ENCODE measurements at places on chromosomes 1 and 21. TPM values are rescaled to one million over a fixed set of nuclear protein-coding genes. Genes with fewer than 3 reads are reported as not detected.

DNA sequence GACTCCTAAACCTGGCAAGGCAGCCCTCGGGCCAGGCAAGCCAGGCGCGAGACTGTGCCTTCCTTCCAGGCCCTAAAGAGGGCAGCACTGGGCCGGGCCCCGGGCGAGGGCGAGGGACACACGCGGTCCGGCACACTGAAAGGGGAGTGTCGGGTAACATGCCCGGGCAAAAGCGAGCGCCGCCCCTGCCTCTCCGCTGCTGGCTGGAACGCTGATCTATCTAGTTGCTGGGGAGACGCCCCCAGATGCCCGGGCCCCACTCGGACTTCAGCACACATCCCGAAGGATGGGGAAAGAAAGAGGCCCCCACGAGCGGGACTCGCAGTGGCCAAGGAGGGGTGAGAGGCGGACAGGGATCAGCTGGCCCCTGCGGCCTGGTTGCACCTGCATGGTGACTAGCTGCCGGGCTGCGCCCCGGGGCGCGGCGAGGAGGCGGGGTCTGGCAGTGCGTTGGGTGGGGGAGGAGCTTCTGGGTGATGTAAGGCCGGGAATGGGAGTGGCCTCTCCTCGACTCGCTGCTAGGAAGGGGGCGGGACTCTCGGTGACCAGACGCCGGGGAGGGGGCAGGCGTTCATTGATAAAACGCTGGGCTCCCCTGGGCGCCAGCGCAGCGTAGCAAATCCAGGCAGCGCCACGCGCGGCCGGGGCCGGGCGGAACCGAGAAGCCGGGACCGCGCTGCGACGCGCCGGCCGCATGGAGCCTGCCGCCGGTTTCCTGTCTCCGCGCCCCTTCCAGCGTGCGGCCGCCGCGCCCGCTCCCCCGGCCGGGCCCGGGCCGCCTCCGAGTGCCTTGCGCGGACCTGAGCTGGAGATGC is at the start of gene PLK3:
Gene PLK3, plus strand, starts transcription at position 608 of the 815 bp plus-strand sequence. Its CDS starts 87 bp downstream, at position 695.
- peak; percentile 98 for DNase-seq

DNA sequence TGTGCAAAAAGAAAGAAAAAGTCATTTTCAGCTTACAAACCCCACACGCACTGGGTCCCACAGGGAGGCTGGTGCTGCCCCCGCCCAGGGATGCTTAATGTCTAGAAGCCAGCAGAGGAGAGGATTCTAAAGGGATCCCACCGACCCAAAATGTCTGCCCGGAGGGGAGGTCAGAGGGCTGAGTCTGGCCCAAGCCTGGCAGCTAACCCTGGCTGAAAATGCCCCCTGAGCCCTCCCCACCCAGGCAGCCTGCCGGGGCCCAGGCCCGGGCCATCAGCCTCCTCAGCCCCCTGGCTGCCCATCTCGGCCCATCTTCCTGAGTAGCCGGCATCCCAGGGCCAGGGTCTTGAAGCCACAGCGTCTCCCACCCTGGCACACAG is 33.5 kb downstream of the ACOT7 start:
- DNase-seq: peak; percentile 37

CD164L2 gene
- 0.06 TPM for polyA plus RNA-seq

DNA sequence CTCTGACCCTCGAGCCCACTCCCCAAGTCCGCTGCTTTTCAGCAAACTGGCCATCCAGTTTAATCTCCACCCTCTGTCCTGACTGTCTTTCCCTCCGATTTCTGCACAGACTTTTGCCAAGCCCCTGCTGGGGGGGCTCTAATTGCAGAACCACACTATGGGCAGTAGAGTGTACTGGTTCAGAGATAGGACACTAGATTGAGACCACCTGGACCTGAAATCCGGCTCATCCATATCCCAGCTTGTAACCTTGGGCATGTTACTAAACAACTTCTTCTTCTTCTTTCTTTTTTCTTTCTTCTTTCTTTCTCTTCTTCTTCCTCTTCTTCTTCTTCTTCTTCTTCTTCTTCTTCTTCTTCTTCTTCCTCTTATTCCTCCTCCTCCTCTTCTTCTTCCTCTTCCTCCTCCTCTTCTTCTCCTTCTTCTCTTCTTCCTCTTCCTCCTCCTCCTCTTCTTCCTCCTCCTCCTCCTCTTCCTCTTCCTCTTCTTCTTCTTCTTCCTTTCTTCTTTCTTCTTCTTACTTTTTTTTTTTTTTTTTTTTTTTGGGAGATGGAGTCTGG is 7.7 kb downstream of the LRRC71 start:
- no peak for DNase-seq

KCNN3 gene
- 6.1 TPM for polyA plus RNA-seq

DNA sequence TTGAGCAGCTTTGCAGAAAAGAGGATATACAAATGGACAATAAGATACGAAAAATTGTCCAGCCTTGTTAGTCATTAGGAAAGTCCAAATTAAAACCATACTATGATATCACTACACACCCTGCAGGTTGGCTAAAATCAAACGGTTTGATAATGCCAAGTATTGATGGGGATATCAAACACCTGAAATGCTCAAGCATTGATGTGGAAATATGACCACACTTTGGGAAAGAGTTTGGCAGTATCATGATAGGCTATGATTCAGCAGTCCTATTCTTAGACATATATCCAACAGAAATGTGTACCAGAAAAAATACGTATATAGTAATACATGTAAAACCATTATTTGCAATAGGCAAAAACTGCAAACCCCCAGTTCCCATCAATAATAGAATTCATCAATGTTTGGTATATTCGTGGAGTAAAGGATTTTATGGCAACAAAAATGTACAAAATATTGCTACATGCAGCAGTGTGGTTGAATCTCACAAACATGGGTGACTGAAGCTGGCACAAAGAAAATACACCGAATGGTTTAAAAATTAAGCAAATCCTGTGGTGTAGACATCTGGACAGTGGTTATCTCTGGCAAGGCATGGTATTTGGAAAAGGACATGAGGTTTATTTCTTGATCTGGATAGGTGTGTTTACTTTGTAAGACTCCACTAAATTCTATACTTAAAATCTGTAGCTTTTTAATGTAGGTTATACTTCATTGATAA is 243.2 kb downstream of the FGGY start:
- DNase-seq: no peak

DNA sequence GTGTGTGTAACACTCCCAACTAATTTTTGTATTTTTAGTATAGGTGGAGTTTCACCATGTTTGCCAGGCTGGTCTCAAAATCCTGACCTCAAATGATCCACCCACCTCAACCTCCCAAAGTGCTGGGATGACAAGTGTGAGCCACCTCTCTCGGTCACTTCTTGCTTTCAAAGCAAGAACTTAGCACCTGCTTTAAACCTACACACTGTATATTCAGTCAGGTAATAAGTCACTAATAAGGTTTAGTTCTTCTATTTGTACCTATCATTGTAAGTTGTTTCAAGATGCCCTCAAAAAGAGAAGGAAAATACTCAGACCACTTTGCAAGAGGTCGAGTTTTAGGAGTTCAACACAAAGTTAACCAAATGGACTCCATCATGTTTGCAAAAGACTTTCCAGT is 431.3 kb downstream of the MRPL39 start:
- no peak for DNase-seq

DNA sequence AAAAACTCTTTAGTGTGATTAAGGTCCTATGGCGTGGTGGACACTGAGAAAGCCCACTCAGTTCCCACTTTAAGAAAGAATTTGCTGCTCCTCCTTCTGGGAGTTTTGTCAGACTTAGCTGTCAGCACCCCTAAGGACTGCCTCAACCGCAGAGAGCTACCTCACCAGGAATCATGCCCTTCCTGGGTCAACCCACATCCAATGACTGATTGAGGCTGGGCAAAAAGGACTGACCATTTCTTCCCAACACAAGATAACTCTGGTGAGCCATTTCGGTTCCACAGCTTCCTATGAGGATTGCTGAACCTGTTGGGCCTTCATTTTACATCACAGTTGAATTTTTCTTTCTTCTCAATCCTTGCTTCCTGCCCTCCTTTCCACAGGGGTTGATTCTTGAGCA is 197.9 kb downstream of the NCAM2 start:
- DNase-seq: no peak

EDN2 gene
- polyA plus RNA-seq: not detected

- no peak for DNase-seq
Measured at GRCh38 chr1:213457186-213457585, 406.1 kb downstream of the RPS6KC1 start.

DNA sequence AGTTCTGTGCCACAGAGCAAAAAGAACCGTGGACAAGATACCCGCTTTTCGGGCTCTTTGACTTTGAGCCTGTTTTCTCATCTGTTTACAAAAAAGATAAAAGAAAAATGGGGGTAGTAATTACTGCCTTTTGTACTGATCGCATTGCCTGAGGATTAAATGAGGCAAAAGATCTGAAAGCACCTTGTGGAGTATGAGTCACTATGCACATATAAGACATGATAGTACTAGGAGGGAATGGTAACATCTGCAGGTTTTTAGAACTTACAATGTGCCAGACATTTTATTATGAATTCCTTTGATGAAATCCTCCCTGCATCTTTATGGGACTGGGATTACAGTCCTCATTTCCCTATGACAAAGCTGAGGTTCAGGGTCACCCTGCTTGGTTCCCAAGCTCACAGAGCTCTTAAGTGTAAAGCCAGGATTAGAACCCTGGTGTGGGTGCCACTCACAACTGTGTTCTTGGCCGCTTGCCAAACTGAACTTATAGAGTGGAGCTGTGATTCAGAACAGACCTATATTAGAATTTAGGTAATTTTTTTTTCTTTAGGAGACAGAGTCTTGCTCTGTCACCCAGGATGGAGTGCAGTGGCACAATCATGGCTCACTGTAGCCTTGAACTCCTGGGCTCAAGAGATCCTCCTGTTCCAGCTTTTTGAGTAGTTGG is 1.8 kb downstream of the DISC1 start:
- DNase-seq: peak; percentile 49

- DNase-seq: no peak
Measured at GRCh38 chr1:93180723-93181613, at the start of gene CCDC18. Gene CCDC18 (plus strand): TSS chr1:93180724. CDS start chr1:93183362, 2,638 bp downstream.

DNA sequence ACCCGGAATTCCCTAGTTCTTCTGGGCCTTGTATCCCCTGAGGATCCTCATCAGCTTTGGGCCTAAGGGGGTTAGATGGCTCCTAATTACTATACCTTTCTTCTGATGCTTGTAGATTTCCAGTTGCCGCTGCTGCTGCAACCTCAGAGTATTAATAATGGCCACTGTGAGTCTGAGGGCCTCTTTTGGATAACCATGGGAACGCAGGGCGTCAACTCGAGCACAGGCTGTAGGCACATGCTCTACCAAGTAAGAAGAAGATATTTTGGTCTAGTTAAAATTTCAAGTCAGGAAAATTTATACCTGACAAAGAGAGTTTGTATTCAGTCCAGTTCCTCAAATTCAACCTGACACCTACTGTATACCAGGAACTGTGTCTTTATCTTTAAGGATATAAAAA is 28.2 kb downstream of the UROD start:
- DNase-seq: no peak

DNA sequence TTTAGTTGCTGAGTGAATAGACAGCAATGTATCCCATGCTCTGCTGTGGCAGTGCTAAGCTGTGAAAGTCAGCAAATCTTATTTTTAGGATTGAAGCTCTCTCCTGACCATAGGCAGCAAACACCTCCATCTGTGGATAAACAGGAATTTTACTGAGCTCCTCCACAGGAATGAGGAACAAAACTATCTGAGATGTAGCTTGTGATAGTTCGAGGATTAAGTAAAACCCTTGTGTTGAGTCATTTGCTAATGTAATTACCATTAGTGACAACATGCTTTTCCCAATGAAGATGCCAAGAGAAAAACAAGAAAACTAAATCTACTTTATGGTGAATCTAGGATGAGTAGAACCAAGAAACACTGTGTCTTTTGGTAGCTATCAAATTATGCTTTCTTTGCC is 122.7 kb downstream of the CLEC20A start:
- DNase-seq: no peak

DNA sequence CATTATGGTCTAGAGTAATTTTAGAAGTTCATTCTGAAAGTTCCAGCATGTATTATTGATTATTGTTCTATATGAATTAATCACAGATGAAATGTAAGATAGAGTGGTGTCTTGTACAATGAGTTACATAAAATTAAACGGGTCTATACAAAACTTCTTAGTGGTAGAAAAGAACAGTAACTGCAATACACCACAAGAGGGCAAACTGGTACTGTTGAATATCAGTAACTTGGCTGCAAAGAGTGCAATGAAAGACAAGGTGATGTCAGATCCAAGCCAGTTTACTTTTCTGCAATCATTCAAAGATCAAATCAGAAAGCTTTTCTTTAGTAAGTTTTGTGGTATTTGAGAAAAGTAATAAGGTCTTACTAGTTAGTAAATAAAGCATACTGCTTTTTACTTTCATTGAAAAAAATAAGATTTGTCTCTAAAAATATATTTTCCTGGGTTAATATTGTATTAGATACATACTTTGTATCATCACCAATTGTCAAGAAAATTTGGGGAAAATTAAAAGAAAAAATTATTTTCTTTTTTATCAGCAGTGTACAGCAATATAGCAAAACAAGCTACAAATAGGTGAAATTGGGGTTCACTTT is 66.4 kb upstream of the BTG3 start:
- no peak for DNase-seq

KLF17 gene
- polyA plus RNA-seq: not detected

CFH gene
- polyA plus RNA-seq: 351 TPM
